Activated CD8-positive, alpha-beta T cell treated with anti-CD3 and anti-CD28 coated beads, Interleukin-2, amount 10 ng/mL, durations not matched to agents 7 days and 5 days (primary cell): ENCODE measurements at places on chromosomes 3 and 15.

- no peak for DNase-seq
- no peak overlapping the region for H3K27ac ChIP-seq
- H3K36me3 ChIP-seq, result peaks cover 33% of the 10 kb centered on the region
- no peak overlapping the region for H3K4me3 ChIP-seq
- H3K27me3 ChIP-seq, result no peaks in the 10 kb centered on the region
- H3K4me1 ChIP-seq, result peaks cover 10% of the 10 kb centered on the region
Observed at GRCh38 chr15:63715818-63716217, 117.9 kb downstream of the HERC1 start.

GRCh38 chr15:68466876-68467275 is 34.9 kb upstream of the ITGA11 start:
- H3K27me3 ChIP-seq, result peaks cover 22% of the 10 kb centered on the region
- no peak for DNase-seq
- H3K27ac ChIP-seq, result no peak overlapping the region
- peaks cover 5% of the 10 kb centered on the region for H3K4me1 ChIP-seq

- H3K27me3 ChIP-seq, result no peaks in the 10 kb centered on the region
- no peak for DNase-seq
- H3K4me1 ChIP-seq, result no peaks in the 10 kb centered on the region
- peaks cover 35% of the 10 kb centered on the region for H3K36me3 ChIP-seq
Observed at GRCh38 chr3:123935830-123936229, 25.2 kb downstream of the CCDC14 start.

DNA sequence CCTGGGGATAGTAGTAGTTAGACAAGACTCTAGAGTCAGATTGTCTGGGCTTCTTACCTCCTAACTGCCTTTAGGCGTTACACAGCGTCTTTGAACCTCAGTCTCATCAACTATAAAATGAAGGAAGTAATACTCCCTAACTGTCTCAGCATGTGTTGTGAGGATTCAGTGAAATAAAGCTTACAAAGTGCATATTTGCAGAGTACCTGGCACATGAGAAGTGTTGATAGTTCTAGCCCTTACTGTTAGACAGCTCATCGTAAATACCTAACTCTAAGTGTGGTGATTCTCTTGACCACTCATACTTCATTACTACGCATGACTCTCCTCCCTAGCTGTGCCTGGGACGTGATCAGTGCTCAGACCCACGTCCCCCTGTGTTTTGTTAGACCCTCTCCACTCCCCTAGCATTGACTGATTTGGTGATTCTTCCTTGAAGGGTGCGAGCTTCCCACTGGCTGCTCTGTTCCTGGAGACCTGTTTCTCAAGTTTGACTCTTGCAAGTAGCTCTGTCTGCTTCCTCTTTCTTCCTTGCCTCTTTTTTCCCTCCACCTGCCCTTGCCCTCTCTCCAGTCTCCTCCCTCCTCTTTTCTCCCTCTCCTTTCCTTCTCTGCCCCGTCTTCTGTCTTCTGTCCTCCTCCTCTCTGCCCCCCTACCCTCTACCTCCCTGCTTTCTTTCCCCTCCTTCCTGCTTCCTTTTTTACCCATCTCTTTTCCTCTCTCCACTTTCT is 124.2 kb downstream of the SLC25A26 start:
- H3K4me3 ChIP-seq, result no peak overlapping the region
- H3K27ac ChIP-seq, result no peak overlapping the region
- H3K27me3 ChIP-seq, result no peaks in the 10 kb centered on the region
- no peak for DNase-seq
- peaks cover 8% of the 10 kb centered on the region for H3K36me3 ChIP-seq

GRCh38 chr15:41024131-41024530 is 70.9 kb downstream of the CHAC1 start:
- H3K4me1 ChIP-seq, result no peaks in the 10 kb centered on the region
- H3K36me3 ChIP-seq, result peaks cover 32% of the 10 kb centered on the region
- no peaks in the 10 kb centered on the region for H3K27me3 ChIP-seq
- H3K4me3 ChIP-seq, result no peak overlapping the region

DNA sequence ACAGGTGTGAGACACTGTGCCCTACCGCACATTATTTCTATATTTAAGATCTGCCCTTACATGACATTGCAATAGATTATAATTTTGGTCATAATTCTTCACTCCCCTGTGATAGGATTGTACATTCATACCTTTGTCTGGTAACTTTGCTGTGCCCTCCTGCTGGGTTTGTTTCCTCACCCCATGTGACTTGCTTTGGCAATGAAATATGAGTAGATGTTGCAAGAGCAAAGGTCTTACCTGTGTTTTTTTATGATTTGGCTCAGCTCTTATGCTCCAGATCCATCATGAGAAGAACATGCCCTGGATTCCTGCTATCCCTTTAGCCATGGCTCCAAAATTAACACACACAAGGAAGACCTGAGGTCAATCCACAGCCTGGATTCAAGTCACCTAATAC is 137.7 kb upstream of the EOMES start:
- H3K27me3 ChIP-seq, result no peaks in the 10 kb centered on the region
- H3K4me1 ChIP-seq, result peaks cover 47% of the 10 kb centered on the region
- H3K27ac ChIP-seq, result no peak overlapping the region
- no peak for DNase-seq

GRCh38 chr3:152377184-152377570 is 108.4 kb downstream of the MBNL1 start:
- no peak overlapping the region for H3K4me3 ChIP-seq
- H3K4me1 ChIP-seq, result peaks cover 45% of the 10 kb centered on the region
- peaks cover 47% of the 10 kb centered on the region for H3K36me3 ChIP-seq
- H3K27ac ChIP-seq, result no peak overlapping the region
- DNase-seq, result no peak

GRCh38 chr3:70861855-70862254 is 549.4 kb upstream of the MDFIC2 start:
- no peaks in the 10 kb centered on the region for H3K36me3 ChIP-seq
- no peak for DNase-seq
- H3K4me1 ChIP-seq, result no peaks in the 10 kb centered on the region
- H3K27ac ChIP-seq, result no peak overlapping the region

- no peaks in the 10 kb centered on the region for H3K36me3 ChIP-seq
- peaks cover 22% of the 10 kb centered on the region for H3K4me1 ChIP-seq
- H3K27me3 ChIP-seq, result peaks cover 2% of the 10 kb centered on the region
Observed at GRCh38 chr3:42655980-42656679, 2.6 kb downstream of the ZBTB47 start.

- peaks cover 12% of the 10 kb centered on the region for H3K36me3 ChIP-seq
- H3K4me1 ChIP-seq, result peaks cover 46% of the 10 kb centered on the region
- H3K4me3 ChIP-seq, result no peak overlapping the region
Observed at GRCh38 chr3:31248563-31248992, 284.1 kb upstream of the STT3B start.

DNA sequence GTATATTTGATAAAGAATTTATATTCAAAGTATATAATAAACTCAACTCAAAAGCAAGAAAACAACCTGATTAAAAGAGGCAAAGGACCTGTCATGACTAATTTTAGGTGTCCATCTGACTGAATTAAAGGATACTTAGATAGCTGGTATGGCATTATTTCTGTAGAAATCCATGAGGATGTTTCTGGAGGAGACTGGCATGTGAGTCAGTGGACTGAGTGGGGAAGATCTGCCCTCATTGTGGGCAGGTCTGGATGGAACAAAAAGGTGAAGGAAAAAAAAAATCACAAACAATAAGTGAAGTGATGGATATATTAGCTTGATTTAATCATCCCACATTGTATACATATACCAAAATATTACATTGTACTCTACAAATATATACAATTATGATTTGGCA is 16.6 kb downstream of the ANKRD28 start:
- H3K4me3 ChIP-seq, result no peak overlapping the region
- DNase-seq, result no peak
- H3K27me3 ChIP-seq, result no peaks in the 10 kb centered on the region
- H3K27ac ChIP-seq, result no peak overlapping the region

DNA sequence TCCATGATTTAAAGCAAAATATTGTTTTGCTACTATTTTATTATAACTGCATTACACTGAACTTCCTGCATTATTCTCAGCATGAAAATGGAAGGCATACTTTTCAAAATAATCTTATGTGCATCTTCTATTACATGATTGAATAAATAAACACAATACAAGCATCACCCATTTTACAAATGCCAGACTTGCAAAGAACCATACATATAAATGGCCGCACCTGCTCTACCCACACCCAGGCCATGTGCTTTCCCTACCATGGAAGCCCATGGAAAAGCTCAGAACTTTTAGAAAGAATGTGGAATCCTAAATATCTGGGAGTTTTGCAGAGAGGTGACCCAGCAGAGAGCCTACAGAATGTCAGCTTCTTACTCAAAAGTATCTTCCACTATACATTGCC is 127.2 kb downstream of the SHOX2 start:
- DNase-seq, result no peak
- no peak overlapping the region for H3K27ac ChIP-seq
- no peaks in the 10 kb centered on the region for H3K4me1 ChIP-seq
- no peaks in the 10 kb centered on the region for H3K27me3 ChIP-seq
- no peaks in the 10 kb centered on the region for H3K36me3 ChIP-seq
- H3K4me3 ChIP-seq, result no peak overlapping the region

DNA sequence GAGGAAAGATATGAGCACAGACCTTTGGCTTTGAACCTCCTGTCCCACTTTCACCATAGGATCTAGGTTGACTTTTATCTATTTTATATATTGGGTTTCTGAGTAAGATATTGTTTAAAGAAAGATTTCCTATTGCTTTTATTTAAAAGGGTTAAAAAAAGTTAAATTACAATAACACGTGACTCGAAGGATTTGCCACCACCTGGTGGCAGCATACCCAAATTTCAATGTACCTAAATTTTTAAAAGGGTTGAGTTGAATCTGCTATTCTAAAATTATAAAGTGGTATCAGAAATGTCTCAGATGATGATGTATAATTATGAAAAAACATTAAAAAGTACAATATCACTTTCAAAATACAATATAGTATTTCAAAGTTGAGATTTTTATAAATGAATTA is 368.4 kb downstream of the MECOM start:
- DNase-seq, result no peak
- H3K27me3 ChIP-seq, result no peaks in the 10 kb centered on the region
- no peaks in the 10 kb centered on the region for H3K4me1 ChIP-seq
- H3K27ac ChIP-seq, result no peak overlapping the region
